ENCODE measurements at places on chromosomes 13 and 19.

GRCh38 chr13:79937771-79938216 lies 403.1 kb downstream of the SPRY2 start:
- DNase-seq: no peak
- H3K4me3 ChIP-seq: no peak overlapping the region
- H3K36me3 ChIP-seq: no peaks in the 10 kb centered on the region
- no peak overlapping the region for H3K27ac ChIP-seq
- no peaks in the 10 kb centered on the region for H3K27me3 ChIP-seq

DNA sequence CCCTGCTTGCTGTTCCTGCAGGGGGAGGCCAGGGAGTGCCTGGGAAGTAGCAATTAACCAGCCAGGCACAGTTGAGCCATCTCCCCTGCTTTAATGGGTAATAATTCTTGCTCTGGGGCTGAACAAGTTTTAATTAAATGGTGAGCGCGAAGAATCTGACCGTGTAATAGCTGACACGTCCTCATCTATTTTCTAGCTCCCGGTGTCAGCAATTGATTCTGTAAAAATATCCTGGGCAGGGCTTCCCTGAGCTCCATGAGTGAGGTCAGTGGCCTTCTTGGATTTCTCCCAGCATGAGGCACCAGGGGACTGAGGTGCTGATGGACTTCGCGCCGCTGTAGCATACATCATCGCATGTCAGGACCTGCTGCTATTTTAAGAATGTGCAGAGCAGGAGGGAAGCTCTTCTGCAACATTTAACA lies 26.9 kb downstream of the SIPA1L3 start:
- H3K27me3 ChIP-seq: no peaks in the 10 kb centered on the region
- no peak overlapping the region for H3K4me3 ChIP-seq
- H3K4me1 ChIP-seq: no peaks in the 10 kb centered on the region
- no peak for DNase-seq

GRCh38 chr19:17937371-17937900 lies 4.6 kb downstream of the CCDC124 start:
- peaks cover 6% of the 10 kb centered on the region for H3K4me1 ChIP-seq
- peaks cover 24% of the 10 kb centered on the region for H3K36me3 ChIP-seq
- H3K27ac ChIP-seq: no peak overlapping the region

DNA sequence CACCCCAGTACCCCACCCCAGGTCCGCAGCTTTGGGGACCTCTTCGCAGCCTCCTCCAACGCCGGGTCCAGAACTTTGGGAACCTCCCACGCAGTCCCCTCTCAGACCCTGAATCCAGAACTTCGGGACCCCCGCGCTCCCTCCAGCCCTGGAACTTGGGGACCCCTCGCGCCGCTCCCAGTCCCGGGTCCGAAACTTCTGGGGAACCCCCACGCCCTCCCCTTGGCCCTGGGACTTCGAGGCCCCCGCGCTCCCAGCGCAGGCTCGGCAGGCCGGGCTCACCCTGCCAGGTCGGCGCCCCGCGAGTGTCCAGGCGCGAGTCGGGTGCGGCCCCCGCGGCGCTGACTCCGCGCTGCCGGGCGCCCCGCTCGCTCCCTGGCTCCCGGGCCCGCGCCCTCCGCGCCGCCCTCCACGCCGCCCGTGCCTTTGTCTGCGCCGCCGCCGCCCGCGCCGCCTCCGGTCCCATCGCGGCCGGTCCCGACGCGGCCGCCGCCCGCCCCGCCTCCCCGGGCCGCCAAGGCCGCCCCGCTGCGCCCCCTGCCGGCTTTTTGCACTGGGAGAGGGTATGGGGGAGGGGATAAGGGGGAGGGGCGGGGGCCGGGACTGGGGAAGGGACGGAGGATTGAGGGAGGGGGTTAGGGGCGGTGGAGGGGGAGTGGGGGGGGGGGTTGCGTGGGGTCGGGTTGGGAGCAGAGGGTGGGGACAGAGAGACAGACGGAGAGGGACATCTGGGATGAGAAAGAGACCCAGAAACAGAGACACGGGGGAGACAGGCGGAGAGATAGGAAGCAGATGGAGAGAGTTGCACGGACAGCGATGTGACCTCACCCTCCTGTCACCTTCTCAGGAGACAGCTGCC lies at the start of gene HOMER3:
TSS of gene HOMER3 (minus strand) at position 449 of the 859 bp plus-strand sequence. CDS start 2,235 bp downstream, outside the sequence.
- no peak within 1 kb of the TSS for H3K27ac ChIP-seq
- peak; percentile 61 for DNase-seq
- H3K4me1 ChIP-seq: peaks cover 2% of the 10 kb centered on the region
- no peaks in the 10 kb centered on the region for H3K36me3 ChIP-seq
- peak within 1 kb of the TSS; percentile 51 for H3K4me3 ChIP-seq

Data from activated T-helper 2 cell treated with anti-CD3 and anti-CD28 coated beads, Interferon-gamma antibody, Interleukin-2, Interleukin-4, amounts not matched to agents 10 μg/mL and 5 μg/mL and 100 μg/mL, durations not matched to agents 14 hours and 24 hours and 36 hours (primary cell).